Neural progenitor cell (in vitro differentiated cells): ENCODE measurements at places on chromosomes 1 and 21. TPM values are rescaled to one million over a fixed set of nuclear protein-coding genes. Genes with fewer than 3 reads are reported as not detected.

- no peak for DNase-seq
Measured at GRCh38 chr1:14869187-14869586, 270.7 kb downstream of the KAZN start.

- DNase-seq, result no peak
Measured at GRCh38 chr1:220420726-220421125, 107.2 kb upstream of the MARK1 start.

- DNase-seq, result no peak
Measured at GRCh38 chr1:209607102-209607794, 23.7 kb downstream of the CAMK1G start.

GRCh38 chr21:33894736-33895288 lies 20.8 kb downstream of the ATP5PO start:
- DNase-seq, result peak; percentile 89

TMEM240 gene
- 8.0 and 13.3 TPM in 2 replicates for total RNA-seq

GRCh38 chr1:201779351-201779880 lies 49.5 kb upstream of the IPO9 start:
- no peak for DNase-seq

MTARC1 gene
- total RNA-seq, result 11.3 and 11.5 TPM in 2 replicates

DNA sequence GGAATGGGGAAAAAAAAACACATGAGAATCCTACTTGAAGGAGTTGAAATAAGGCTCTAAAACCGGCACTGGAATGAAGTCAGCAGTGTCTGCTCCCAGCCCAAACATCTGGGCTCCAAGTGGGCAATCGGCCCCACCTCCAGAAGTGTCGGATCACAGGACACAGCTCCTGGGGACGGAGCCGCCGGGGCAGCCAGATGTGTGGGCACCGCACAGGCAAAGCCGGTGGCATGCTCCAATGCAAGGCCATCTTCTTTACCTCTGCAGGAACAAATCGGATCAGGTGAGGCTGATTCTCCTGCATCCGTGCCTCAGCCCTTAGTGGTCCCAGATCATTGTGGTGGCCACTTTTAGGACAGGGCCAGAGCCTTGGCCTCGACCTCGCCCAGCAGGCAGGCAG lies 156.7 kb downstream of the PRDM16 start:
- DNase-seq, result no peak
